NB4 (cell line): ENCODE measurements at places on chromosomes 13 and 19.
A peak's percentile ranks its signal among the peaks of the same experiment; 100 is the strongest.

GRCh38 chr13:63409791-63410351, 1994.2 kb upstream of the PCDH20 start:
- DNase-seq, result no peak

DNA sequence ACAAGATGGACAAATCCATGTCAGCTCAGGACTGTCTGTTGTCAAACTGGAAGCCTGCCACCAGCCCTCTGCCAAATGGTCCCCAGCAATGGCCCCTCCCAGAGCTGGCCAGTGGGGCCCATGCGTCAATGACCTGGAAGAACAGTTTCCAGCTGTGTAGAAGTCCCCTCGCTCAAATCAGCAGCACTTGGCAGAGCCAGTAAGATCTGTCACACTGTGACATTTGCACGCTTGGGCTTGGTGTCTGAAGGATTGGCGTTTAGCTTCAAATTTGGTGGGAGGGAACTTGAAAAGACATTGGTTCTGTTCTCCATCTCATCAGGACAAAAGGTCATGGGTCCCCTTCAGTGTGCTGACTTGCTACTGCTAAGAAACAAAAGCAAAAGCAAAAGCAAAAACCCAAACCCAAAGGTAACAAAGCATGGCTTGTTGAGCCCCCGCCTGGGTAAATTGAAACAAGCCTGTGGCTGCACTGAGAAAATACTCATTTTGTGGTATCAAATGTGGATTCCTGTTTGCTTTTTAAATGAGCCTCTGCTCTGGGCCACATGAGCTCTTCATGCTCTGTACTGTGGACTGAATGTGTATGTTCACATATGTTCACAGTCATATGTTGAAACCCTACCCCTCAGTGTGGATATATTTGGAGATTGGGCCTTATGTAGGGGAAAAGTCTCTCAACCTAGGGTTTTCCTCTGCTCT, 253.6 kb upstream of the MAB21L1 start:
- DNase-seq, result no peak

- DNase-seq, result no peak
Measured at GRCh38 chr13:91659256-91660075, 261.0 kb downstream of the GPC5 start.

- peak; percentile 53 for DNase-seq
Measured at GRCh38 chr13:101514695-101515275, 62.3 kb downstream of the ITGBL1 start.

DNA sequence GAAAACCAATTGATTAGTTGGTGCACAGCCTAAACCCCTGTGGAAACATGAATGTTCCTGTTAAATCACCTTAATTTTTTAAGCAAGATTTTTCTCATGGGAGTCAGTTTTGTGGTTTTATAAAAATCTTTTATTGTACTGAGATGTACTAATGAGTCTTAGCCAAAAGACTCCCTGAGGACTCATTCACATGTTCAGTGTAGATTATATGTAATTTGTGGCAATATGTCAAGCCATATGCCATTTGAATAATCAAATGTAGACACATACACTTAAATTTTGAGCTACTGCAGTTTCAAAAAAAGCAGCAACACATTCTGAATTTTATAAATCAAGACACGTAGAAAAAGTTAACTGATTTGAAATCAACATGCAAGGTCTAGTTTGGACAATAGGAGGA, 395.2 kb downstream of the MYO16 start:
- no peak for DNase-seq

DNA sequence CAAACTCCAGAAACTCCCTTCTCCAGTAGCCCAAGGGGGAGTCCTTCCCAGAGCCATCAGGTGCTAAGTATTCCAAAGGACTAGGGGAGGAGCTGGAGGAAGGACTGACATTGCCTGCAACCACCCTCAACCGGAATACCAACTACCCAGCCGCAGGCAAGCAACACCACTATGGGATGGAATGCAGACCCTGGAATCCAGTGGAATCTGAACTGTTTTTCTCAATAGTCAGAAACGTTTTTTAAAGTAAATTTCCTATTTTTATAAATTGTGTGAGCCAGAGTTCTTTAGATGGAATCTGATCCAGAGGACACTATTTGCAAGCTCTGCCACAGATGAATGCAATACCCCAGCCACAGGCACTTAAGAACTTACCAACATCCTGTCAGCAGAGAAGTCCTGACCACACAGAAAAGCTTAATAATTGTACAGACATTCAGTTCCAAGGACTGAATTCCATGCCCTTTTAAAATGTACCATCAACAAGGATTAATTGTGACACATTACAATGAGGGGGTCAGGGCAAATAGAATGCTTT, 92.1 kb downstream of the USP12 start:
- peak; percentile 39 for DNase-seq

DNA sequence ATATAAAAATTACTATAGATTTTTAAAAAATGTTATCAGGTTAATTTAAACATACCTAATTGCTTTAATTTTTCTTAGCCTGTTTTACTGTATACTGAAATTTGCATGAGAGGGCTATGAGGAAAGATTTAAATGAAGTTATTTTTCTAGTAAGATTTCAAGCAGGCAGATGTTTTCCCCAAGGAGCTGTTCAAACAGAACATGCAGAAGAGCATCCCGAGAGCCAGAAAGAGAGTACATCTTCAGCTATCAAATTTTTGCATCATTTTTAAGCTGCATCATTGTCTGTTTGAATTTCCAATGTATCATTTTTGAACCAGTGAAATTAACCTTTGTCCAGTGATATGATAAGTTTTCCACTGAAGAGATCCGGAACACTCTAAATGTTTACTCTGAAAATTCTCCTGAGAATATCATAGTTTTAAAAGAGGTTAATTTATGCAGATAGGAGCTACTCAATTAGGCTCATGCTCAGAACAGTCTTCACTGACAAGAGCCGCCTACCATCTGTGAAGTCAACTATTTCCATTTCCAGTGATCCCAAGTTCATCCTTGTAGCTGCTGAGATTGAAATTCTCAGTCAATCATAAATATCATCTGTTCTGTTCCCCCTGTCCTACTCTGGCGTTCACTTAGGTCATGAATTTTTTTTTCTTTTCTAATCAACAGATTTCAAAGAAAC, 467.7 kb upstream of the NBEA start:
- DNase-seq, result no peak

- DNase-seq, result peak; percentile 43
Measured at GRCh38 chr13:106083620-106084350, 451.7 kb downstream of the EFNB2 start.

- DNase-seq, result no peak
Measured at GRCh38 chr19:5966215-5966614, 11.7 kb downstream of the RANBP3 start.

DNA sequence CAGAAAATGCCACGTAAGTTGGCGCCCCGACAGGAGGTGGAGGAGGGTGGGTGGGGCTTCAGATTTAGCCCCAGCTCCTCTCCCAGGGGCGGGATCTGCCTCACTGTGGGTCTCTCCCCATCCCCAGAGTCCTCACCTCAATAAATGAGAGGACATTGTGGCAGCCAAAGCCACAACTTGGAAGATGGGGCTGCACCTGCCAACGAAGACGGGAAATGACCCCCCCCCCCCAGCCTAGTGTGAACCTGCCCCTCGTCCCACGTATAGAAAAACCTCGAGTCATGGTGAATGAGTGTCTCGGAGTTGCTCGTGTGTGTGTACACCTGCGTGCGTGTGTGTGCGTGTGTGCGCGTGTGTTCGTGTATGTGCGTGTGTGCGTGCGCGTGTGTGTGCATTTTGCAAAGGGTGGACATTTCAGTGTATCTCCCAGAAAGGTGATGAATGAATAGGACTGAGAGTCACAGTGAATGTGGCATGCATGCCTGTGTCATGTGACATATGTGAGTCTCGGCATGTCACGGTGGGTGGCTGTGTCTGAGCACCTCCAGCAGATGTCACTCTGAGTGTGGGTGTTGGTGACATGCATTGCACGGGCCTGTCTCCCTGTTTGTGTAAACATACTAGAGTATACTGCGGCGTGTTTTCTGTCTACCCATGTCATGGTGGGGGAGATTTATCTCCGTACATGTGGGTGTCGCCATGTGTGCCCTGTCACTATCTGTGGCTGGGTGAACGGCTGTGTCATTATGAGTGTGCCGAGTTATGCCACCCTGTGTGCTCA, 1.5 kb upstream of the TRAPPC5 start:
- peak; percentile 53 for DNase-seq

DNA sequence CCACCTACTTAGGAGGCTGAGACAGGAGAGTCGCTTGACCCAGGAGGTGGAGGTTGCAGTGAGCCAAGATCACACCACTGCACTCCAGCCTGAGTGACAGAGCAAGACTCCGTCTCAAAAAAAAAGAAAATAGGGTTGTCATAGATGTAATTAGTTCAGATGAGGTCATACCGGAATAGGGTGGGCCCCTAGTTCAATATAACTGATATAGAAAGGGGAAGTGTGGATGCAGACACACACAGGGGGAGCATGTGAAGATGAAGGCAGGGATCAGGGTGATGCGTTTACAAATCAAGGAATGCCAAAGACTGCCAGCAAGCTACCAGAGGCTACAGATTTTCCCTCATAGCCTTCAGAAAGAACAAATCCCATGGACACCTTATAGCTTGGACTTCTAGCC, 24.3 kb upstream of the EEF1AKMT1 start:
- DNase-seq, result peak; percentile 34

- DNase-seq, result no peak
Measured at GRCh38 chr13:90365130-90365529, 982.4 kb upstream of the MIR17HG start.

DNA sequence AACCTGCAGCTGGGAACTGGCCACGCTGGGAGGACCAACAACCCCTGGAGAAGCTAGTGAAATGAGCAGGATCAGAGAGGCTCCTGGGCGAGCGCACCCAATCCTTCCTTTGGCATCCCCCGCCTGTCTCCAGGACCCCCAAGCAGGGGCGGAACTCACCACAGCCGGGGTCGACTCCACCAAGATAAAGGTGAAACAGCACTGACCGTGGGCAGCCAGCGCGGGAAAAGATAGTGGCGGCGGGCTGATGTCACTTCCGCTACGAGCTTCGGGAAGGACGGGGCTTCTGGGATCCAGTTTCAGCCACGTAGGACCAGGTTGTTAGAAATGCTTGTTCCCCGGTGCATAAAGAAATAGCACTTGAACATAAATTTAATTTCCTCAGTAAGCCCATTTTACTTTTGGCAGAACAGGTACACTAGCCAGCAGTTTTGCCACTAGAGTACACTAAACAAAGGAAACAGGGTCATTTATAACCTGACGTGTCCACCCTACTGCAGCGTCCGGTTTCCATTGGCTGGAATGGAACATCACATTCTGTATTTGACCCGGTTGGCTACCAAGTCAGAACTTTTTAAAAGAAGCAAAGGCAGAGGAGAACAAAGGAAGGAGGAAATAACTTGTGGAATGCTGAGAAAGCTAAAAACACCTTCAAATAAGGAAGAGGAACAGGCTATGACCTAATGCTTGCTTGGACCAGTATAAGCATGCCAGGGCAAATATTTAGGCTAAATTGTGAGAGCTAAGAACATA, 25.5 kb upstream of the ZNF562 start:
- DNase-seq, result no peak

- DNase-seq, result peak; percentile 75
Measured at GRCh38 chr13:77338961-77339401, 12.1 kb upstream of the MYCBP2 start.

- DNase-seq, result no peak
Measured at GRCh38 chr19:38047049-38047438, 140.0 kb downstream of the SIPA1L3 start.

- no peak for DNase-seq
Measured at GRCh38 chr13:37179645-37180044, 74.2 kb upstream of the CSNK1A1L start.

DNA sequence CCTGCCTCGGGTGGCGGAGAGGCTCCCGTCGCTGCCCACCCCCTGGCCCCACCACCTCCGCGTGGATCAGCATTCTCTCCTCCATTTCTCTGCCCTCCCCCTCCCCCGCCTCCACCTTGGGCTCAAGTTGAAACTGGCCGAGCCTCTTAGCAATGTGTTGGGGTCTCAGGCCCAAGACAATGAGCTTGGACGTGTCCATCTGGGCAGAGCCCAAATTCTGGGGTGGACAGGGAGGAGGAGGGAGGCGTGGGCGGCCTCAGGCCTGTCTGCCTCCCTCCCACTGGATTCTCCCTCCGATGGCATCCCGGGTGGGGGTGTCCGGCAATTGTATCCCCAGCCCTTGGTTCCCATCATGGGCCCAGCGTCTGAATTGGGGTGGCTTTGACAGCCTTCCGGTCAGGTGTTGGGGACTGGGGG, 1.2 kb downstream of the CELF5 start:
- DNase-seq, result no peak

DNA sequence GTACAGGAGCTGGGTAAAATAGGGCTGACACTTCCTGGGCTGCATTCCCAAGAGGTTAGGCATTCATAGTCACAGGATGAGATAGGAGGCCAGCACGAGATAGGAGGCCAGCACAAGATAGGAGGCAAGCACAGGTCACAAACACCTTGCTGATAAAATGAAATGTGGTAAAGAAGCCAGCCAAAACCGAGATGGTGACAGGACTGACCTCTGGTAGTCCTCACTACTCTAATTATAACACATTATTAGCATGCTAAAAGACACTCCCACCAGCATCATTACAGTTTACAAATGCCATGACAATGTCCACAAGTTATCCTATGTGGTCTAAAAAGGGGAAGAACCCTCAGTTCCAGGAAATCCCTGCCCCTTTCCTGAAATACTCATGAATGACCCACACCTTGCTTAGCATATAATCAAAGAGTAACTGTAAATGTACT, 20.9 kb upstream of the IGSF23 start:
- no peak for DNase-seq

DNA sequence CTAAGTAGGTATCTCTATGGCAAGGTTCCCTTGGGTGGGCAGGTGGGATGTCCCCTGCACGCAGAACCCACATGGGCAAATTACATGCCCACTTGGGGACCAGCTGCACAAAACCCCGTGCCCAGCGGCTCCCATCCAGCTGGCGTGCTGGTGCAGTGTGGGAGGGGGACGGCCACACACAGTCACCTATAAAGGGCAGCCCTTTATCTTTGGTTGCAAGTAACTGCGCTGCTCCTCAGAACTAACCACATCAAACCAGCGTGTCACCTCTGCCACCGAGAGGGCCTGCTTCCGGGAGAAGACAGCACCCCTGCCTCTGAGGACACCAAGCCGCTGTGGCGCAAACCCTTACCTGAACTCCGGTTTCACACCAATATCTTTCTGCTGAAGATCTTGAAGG, 32.2 kb downstream of the ANKRD27 start:
- DNase-seq, result no peak

DNA sequence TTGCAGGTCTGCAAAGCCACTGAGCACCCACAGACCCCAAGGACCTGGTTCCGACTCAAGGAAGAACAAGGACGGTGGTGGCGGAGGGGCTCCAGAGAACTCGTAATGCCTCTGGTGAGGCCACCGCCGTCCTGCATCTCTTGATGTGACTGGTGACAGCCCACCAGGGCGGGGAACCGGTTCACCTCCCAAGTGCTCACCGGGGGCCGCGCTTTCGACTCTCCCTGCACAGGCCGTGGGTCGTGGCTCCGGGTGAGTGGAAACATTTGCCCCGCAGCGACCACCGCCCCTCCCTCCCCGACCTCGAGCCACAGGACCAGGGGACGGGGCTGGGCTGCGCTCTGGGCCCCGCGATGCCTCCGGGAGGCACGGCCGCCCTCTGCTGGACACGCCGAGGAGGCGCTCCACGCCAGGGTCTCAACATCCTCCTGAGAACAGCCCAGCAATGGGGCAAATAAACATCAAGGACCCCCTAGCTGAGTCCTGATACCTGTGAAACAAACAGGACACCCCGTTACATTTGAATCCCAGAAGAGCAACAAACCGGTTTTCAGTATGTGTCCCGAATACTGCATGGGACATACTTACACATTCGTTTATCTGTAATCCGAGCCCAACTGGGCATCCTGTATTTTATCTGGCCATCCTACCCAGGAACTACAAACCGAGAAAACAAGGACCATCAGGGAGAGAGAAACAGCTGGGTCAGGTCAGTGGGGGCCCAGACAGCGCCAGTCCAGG, 3.9 kb upstream of the PLPP2 start:
- DNase-seq, result peak; percentile 27
